ENCODE measurements at places on chromosomes 6 and 20. TPM values are rescaled to one million over a fixed set of nuclear protein-coding genes. Genes with fewer than 3 reads are reported as not detected.

DNA sequence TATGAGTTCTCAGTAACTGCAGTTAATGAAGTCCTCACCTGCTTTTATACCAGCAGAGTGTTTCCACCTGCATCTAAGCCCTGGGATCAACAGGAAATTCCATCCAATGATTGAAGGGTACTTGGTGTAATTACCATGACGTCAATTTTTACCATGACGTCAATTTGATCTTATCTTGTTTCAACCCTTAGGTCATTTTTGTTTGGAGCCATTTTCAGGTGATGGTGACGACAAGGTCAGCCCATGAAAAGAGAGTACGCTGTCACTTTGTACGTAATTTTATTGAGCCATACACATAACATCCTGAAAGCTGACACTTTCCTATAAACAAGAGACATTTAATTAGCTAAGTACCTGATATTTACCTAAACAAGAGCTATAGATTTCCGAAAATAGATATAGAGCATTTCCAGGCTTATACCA, at the start of gene CGA:
CGA (minus strand) TSS at position 20 of the 423 bp plus-strand sequence. CDS start 6,906 bp downstream, outside the sequence.
- no peak for DNase-seq

DNA sequence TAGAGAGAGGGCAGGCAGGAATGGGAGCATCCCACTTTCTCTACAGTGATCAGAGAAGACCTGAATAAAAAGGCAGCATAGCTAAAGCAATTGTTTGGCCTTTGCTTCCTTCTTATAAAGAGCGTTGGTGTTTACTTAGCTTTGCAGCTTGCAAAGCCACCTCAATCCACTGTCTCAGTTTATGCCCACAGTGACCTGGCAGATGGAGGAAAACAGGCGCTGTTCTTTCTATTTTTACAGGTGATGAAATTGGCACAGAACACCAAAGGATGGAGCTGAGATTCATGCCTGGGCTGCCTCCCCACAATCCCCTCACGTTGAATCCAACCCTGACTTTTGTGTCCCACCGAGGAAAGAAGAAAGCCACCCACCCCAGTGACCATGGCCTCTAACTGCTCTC, 130.5 kb downstream of the TTLL2 start:
- DNase-seq, result no peak

DNA sequence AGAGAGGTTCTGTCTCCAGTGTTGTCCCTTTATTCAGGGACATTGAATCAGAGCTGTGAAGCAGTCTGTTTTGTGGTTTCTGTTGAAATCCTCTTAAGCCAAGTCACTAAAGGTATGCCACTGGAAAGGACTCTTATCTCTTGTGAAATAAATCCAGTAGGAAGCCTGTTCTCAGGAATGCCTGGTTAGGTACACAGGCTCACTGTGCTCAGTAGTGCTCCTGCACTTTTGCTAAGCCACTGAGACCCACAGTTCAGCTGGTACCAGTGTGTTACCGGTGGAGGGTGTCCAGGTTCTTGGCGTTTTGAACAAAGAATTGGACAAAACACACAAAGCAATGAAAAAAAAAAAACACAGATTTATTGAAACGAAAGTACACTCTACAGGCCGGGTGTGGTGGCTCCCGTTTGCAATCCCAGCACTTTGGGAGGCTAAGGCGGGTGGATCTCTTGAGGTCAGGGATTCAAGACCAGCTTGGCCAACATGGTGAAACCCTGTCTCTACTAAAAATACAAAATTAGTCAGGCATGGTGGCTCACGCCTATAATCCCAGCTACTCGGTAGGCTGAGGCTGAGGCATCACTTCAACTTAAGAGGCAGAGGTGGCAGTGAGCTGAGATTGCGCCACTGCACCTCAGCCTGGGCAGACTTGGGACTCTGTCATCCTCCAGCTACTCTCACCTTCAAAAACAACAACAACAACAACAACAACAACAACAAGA, 186.1 kb downstream of the JARID2 start:
- DNase-seq, result no peak

Gene STX16
- 110 TPM for total RNA-seq

GRCh38 chr6:92635553-92636153, 783.7 kb downstream of the EPHA7 start:
- DNase-seq, result no peak

DNA sequence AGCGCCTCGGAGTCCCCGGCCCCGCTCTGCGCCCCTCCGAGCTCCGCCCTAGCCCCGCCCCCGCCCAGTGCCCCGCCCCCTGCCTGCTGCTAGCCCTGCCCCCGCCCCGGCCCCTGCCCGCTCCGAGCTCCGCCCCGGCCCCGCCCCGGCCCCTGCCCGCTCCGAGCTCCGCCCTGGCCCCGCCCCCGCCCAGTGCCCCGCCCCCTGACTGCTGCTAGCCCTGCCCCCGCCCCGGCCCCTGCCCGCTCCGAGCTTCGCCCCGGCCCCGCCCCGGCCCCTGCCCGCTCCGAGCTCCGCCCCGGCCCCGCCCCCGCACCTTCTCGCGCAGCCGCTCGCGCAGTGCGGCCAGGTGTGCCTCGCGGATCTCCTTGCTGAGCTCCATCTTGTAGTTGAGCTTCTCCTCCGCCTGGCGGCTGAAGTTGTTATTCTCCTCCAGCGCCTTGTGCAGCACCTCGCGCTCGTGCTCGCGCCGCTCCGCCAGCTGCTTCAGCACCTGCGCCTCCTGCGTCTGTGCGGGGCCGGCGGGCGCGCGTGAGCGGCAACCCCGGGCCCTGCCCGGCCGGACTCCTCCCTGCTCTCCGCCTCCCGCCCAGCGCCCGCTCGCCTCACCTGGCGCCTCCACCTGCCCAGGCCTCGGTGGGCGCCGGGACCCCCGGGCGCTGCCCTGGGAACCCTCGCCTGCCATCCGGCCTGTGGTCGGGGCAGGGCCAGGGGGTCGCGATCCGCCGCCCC, 11.3 kb downstream of the STMN3 start:
- peak; percentile 99 for DNase-seq

GRCh38 chr20:2829376-2829775, 11.1 kb downstream of the PCED1A start:
- no peak for DNase-seq

Gene CRISP3
- total RNA-seq, result not detected

DNA sequence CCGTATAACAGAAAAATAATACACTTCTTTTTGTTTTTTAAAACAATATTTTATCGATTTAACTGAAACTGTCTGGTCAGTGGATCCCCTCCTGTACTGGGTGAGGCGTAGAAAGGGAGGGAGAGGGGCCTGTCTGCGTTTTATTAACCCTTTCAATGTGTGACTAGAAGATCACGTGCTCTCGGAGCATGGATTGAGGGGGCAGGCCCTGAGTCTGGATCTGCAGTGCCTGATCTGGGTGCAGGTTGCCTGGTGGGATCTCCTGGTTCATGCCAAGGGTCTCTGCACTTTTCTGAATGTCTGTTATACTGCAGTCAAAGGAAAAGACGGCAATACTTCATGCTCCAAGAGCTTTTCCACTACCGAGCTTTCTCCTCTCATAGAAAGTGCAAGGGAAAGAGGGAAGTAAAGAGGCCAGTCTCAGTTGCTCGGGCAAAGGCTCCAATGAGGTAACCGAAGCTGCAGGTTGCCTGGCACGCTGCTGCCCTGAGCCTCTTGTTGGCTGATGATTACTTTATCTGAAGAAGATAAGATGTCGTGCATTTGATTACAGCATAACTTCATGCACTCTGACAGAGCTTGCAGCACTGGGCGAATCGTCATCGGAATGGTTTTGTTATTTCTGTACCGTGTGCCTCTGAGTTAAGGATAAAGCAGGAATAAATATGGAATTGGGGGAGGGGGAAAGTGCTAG, 167.5 kb upstream of the PMEPA1 start:
- no peak for DNase-seq

Gene PNPLA1
- total RNA-seq, result not detected

DNA sequence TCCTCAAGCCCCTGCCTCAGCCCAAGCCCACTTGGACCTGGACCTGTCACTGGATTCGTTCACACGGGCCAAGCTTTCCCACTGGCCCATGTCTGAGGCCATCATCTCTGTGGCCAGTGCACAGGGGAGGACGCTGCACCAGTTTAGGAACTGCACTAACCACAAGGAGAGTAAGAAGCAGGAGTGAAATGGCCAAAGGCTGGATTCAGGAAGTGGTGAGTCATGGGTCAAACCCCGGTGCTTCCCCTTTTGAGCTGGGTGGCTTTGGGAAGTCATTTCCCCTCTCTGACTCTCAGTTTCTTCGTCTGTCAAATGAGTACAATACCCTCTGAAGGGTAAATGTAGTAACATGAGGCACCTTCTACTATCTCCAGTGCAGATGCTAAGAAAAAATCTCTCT, 87.9 kb downstream of the CD40 start:
- no peak for DNase-seq

DNA sequence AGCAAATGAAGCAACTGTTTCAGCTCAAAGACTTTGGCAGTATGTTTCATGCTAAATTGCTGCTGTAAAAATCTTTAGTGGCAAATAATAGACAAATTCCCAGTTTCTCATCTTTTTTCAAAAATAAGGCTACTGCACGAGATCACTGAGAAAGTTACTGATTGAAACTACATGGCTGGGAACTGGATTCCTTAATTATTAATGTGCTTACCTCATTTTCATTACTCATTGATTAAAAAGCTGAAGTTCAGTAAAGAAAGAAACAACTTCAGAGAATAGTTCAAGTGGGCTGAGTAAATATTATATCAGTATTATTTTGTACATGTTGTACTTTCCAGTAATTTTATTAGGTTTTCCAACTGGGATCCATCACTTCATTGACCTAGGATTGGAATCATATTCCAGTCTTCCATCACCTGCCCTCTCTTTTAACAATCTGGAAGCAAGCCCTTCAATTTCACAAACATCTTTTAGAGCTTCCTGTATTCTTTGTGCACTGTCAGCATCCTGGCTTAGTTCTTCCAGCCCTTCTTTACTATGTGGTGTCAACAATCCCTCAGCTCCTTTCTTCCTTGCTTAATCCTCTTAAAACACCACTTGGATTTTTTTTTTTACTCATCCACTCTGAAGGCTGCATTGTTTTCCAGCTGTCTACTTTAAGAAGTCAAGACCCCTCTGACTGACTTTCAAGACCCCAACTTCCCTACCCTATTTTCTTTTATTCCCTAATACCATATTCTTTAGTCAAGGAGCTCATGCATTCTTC, 4.3 kb downstream of the MEI4 start:
- DNase-seq, result no peak

GRCh38 chr6:25713824-25714223, 40.7 kb upstream of the SLC17A4 start:
- DNase-seq, result no peak

GRCh38 chr6:25309886-25310285, 30.7 kb downstream of the CARMIL1 start:
- DNase-seq, result no peak

- no peak for DNase-seq
Measured at GRCh38 chr20:41497186-41497895, 120.8 kb downstream of the CHD6 start.

Gene OR2J3
- total RNA-seq, result not detected

GRCh38 chr6:42451333-42452170, at the start of gene TRERF1:
Gene TRERF1, minus strand, starts transcription at chr6:42451926. Its CDS starts 182,336 bp downstream, at chr6:42269590.
- peak; percentile 91 for DNase-seq

- DNase-seq, result no peak
Measured at GRCh38 chr6:166908811-166909210, 47.5 kb downstream of the RNASET2 start.

DNA sequence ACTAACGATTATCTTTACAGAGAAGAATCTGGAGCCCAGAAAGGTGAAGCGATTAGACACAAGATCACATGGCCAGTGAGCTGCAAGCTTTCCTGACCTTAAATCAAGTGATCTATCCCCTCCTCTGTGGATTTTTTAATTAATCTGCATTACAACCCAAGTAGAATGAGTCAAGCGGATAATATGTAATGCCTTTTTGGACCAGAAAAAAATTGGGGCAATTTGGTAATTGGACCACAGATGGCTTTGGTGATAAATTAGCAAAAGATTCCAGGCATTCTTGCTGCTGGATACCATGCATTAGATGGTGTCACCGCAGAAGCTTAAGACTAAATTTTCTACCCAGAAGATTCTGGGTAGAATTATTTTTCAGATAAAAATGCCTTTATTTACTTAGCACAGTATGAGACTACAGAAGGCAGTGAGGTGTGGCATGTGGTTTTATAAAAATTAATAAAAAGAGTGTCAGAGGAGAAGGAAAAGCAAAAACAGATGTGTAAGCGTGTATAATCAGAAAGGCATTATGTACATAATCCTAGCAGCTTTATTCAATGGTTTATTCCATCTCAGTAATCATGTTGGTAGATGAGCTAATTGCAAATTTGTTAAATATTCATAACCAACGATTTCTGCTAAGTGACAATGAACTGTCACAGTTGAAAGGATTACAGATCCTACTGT, 53.9 kb upstream of the PCSK2 start:
- no peak for DNase-seq

DNA sequence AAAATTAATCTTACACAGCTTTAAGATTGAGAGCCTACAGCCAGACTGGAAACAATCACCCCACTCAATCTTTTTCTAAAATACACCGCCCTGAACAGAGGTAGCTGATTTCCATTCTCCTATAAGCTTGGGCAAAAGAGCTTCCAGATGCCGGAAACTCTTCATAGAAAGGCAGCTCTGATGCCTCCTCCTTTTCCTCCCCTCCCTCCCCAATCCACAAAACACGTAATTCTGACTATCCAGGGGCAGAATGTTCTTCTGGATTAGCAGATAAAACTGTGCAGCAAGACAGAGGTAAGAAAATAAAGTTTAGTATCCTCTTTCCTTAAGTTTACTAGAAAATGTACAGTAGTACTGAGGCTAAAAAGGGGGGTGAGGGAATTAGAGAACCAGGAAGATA, 15.8 kb downstream of the ADNP start:
- DNase-seq, result no peak

DNA sequence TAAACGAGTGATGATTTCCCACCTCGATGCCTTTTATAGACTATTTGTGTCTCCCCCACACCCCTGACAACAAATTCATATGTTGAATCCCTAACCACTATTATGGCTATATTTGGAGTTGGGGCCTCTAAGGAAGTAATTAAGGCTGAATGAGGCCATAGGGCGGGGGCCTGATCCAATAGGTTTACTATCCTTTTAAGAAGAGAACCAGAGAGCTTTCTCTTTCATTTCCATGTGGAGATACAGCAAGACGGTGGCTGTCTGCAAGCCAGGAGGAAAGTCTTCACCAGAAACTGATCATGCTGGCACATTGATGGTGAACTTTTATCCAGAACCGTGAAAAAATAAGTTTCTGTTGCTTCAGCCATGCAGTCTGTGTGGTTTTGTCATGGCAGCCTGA, 38.9 kb upstream of the CLIC5 start:
- DNase-seq, result no peak

DNA sequence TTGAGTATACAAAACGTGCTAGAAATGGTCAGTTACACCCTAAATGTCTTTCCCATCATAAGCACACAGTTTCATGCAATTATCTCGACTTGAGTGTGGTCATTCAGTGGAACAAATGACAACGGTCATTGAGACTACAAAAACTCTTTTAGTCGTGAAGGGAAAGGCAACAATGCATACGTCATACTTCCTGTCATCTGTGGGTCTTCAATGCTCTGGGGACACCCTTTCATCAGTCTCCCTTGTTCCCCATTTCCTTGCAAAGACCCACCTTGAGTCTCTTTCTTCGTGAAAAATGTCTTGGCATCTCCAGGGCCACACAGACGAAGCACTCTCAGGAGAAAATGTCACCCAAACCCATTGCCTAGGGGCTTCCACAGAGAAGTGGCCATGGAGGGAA, 238.5 kb downstream of the GMPR start:
- DNase-seq, result no peak

GRCh38 chr6:18431581-18431980, 44.4 kb downstream of the RNF144B start:
- no peak for DNase-seq
